Cardiac fibroblast (primary cell): ENCODE measurements at places on chromosomes 5 and 9.

DNA sequence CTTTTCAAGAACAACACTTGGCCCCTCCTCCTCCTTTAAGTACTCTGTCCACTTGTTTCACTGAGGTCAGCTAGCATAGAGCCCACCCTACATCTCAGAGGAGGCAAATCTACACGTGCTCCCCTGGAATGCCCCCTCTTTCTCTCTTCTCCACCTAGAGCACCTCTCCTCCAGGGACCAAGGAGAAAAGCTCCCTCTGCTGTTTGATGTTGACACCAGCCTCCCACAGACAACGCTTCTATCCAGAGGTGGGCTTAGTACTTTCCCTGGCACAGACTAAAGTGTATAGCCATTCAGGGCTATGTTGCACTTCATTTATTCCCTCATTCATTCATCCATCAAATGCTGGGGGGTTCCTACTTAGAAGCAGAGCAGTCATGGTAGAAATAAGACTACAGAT, 68.2 kb upstream of the TAF1L start:
- no peak for DNase-seq

DNA sequence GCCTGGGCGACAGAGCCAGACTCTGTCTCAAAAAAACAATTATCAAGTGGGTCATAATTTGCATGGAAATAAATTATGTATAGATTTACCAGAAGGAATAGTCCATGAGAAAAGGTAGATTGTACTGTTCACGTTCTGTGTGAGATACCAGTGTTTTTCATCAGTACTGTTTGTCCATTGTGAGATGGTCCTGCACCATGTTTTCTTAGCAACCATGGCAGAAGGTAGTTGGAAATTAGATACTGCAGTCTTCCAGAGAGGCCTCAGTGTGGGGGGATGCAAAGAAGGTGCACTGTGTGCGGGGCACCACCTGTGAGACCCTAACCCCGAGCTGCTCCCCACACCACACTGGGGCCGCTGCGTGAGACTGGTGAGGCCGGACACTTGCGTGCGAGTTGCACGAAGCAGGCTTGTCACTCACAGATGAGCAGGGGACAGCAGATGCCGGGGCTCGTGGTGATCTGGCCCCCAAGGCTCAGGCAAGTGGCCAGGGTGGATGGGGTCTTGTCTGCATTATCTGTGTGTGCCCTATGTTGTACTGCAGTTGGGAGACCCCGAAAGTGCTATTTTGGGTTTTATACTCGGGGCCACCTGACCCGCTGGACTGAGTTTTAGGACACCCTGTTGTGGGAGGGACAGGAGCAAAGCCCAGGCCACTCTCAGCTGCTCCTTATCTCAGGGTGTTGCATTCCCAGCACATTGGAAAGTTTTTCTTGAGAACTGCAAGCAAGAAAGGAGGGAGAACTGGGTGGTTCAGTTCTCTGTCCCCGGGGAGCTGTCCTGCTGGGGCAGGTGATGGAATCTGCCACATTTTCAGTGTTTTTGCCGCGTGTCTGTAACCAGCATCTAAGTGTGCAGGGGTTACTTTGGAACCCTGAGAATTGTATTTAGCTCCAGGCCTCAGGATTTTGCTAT, 61.9 kb downstream of the EHMT1 start:
- no peak for DNase-seq

GRCh38 chr5:156093024-156093423, 233.9 kb upstream of the SGCD start:
- DNase-seq, result no peak

- DNase-seq, result peak; percentile 46
Measured at GRCh38 chr5:75574791-75575190, 36.5 kb upstream of the ANKDD1B start.

- DNase-seq, result no peak
Measured at GRCh38 chr9:107569174-107569573, 79.6 kb upstream of the KLF4 start.

DNA sequence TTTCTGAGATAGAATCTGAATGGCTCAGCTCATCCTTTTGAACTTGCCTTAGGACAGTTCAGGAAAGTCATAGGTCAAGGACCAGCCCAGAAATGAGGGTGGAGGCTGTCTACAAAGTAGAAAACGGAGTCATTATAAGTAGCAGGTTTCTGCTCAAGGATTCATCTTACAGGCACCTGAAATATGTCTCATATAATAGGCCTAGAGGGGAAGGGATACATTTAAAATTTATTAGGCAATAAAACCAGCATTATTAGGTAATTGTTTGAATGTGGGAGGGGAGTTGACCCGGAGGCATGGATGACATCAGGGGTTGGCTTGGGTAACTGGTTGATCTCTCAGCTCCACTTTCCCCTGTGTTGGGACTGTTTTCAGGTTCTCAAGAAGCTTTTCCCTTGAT, 11.9 kb upstream of the GALNT10 start:
- no peak for DNase-seq

DNA sequence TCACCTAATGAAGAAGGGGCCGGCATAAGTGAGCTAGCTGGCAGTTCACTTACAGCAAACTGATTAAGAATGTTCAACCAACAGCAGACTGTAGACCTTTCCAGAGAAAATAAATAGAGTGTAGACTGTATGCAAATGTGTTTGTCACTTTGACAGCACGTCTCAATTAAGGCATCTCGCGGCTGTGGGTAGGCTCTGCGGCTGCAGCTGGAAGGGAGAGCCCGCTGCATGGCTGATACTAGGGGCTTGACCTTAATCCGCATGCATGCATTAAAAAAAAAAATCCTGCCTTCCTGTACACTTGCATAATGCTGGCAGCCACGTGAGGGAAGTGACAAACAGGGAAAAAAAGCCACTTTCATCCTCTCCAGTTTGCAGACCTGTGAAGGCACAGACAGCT, 82.3 kb downstream of the CRB2 start:
- DNase-seq, result no peak

GRCh38 chr5:17317473-17317872, 100.0 kb downstream of the BASP1 start:
- DNase-seq, result no peak

GRCh38 chr5:164742025-164742424, 1236.6 kb downstream of the MAT2B start:
- DNase-seq, result no peak

- peak; percentile 54 for DNase-seq
Measured at GRCh38 chr5:56003179-56003578, 8.4 kb upstream of the IL6ST start.

- no peak for DNase-seq
Measured at GRCh38 chr9:8823131-8823895, 1023.7 kb upstream of the DMAC1 start.

DNA sequence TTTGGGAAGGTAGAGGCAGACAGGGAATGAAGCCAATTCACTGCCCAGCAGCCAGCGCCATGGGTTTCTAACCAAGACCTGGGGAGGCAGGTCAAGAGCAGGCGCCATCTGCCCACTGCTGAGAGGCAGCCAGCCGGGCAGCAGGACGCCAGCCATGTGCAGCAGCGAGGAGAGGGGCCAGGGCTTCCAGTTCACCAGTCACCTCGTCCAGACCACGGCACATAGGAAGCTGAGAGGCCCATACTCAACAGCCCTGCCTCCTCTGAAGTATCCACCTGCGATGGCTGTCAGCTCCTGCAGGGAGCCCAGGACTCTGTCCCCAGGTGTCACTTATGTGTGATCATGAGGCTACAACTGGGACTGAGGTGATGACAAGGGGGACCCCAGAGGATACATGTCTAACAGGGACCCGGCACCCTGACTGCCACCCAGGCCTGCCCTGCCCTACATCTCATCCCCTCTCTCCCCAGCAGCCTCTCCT, 30.1 kb downstream of the IPPK start:
- no peak for DNase-seq

DNA sequence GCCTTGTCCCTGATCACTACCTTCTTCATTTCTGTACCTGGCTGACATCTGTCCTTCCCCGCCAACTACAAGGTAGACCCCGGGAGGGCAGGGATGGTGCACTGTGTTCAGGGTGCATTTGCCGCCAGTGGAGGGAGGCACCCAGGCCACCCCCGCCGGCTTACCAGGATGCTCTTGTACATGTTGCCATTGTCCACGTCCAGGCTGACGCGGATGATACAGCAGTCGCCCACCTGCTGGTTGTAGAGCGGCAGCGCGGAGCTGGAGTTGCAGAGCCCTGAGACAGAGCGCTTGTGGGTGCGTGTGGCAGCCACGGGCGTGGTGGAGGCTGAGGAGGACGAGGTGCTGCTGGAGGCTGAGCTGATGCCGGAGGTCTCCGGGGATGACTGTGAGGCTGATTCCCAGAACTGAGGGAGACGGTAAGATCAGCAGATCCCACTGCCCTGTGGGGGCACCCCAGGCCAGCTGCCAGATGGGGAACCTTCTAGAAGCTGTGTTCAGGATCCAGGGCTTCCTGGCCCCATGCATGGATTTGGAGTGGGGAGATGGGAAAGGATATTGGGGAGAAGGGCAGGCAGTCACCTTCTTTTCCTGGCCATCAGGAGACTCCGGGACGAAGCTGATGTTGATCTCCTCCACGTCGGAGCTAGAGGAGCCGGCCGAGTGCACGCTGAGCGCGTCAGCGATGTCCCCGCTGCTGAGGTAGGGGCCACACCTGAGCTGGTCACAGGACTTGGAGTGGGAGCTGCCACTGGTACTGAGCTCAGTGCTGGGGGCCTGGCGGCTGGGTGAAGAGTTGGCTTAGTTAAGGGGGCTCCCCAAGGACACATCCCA, 19.5 kb downstream of the RALGDS start:
- no peak for DNase-seq

DNA sequence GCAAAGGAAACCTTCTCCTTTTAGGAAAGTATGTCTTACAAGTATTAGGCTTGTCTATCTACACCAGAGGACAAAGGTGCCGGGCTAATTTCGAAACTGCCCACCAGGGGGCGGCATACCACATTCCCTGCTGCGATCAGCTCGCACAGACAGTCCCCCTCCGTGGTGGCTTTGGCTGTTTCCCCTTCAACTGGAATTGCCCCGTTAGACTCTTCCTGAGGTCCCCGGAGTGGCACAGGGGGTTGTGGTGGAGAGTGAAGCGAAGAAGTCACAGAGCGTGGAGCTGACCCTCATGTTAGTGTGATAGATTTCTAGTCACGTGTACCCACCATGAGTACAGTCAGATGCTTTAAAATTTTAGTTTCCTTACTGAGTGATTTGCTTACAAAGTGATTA, 17.5 kb downstream of the PTTG1 start:
- DNase-seq, result peak; percentile 83

- DNase-seq, result no peak
Measured at GRCh38 chr5:98773214-98773463, 324 bp upstream of the RGMB start.

- DNase-seq, result no peak
Measured at GRCh38 chr5:79140553-79140952, 28.9 kb downstream of the BHMT start.

DNA sequence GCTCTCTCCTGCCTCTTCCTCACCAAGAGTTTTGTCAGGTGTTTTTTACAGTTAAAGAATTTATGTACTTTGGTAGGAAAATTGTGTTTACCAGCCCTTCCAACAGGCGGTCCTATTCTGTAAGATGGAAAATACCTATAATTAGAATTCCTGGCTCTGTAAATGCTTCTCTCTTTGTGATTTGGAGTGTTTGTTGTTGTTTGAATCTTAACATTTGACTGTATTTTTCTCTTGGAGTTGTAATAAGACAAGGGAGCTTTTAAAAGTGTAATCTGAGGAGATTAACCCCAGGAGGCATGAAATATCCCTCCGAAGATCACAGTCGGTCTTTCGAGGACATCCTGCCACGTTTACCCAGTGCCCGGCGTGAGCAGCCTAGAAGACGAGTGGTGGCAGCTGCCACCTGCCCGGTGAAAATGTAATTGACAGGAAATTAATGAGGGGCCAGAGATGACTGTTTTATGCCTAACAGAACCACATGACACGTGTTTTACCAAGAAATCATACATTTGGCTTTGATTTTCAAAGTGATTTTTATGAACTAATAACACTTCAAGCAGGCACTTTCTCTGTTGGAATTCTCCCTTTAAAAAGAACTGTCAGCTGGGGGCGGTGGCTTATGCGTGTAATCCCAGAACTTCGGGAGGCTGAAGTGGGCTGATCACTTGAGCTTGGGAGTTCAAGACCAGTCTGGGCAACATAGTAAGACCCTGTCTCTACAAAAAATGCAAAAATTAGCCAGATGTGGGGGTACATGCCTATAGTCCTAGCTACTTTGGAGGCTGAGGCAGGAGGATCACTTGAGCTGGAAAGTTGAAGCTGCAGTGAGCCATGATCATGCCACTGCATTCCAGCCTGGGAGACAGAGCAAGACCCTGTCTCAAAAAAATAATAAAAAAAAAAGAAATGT, 20.0 kb downstream of the ANKRD33B start:
- no peak for DNase-seq

- DNase-seq, result no peak
Measured at GRCh38 chr5:10445352-10445751, 3.7 kb downstream of the ROPN1L start.

DNA sequence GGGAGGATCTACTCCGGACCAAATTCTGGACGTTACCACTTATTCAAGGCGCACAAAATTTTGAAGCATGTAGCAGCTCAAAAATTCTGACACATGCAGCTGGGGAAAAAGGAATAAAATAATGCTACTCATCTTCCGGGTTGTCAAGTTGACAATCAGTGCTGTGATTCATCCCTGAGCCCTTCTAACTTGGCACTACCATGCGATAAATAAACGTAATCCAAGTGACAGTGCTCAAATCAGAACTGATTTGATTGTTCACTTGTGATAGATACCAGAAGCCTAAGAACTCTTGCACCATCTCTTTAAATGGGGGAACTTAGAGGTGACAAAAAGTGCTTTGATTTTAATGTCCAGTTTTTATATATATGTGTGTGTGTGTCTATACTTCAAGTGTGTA, 230.2 kb upstream of the TLE4 start:
- DNase-seq, result no peak

- peak; percentile 46 for DNase-seq
Measured at GRCh38 chr5:62791059-62791458, 212.4 kb downstream of the LRRC70 start.

DNA sequence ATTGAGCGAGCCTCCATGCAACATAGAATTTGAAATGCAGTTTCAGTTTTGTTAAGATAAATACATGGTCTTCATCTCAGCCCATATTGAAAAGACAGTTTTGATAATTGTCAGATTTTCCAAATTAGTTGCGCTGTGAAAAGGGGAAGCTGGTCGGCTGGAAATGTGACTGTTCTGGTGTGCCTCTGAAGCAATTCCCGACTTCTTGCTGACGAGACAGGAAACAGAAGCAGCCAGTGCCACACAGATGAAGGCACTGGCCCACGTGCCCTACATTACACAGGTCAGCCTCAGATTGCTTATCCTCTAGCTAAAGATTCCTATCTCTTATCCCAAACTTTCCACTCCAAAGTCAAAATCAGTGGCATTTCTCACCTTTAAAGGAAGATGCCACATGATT, 214.1 kb upstream of the TLE4 start:
- DNase-seq, result no peak

GRCh38 chr5:74433255-74433895, 207.2 kb downstream of the ENC1 start:
- DNase-seq, result peak; percentile 74

DNA sequence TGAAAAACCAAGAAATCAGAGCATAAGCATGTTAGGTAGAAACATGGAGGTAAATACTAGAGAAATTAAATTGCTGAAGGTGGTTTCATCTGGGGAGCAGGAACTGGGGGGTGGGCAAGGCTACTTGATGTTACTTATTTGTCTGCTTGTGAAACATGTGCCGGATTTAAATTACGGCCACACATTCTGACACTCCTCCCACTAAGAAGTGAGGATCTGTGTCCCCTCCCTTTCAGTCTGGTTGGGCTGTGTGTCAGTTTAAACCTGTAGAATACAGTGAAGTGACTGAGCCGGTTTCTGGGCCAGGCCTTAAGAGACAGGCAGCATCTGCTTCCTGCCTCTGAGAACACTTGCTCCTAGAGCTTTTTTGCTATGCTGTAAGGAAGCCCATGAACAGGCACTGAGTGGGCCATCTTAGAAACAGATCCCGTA, 2.3 kb upstream of the IARS1 start:
- no peak for DNase-seq

GRCh38 chr5:57175551-57176309, 1.9 kb downstream of the GPBP1 start:
- no peak for DNase-seq
